ENCODE measurements at places on chromosomes 3 and 15.

DNA sequence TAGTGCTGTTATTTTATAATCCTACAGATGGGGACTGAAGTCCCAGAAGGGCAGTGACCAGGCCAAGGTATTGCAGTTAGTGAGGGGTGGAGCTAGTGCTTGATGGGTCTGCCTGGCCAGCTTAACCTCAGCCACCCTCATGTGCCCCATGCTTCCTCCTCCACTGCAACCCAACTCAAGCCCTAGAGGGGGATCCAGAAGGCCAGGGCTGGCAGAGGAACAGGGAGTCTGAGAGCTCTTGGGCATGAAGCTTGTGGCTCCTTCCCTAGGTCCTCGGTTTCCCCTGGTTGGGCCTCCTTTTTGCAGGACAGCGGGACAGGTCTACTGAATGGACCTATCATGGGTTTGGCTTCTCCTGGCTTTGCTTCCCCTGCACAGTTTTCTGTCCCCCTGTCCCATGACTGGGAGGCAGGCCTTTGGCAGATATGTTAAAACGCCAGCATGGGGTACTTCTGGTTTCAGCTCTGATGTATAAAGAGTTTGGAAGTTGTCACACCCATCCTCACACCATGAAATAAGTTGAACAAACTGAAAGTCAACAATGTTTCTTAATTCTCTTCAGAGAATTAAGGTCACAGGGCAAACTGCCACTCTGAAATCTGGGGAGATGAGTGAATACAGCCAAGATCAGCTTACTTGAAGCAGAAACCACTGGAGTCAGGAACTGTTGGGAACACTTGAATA is 103.3 kb downstream of the SMAD6 start:
- DNase-seq: no peak

GRCh38 chr15:41476416-41477048 is 17.1 kb upstream of the ITPKA start:
- DNase-seq: no peak

DNA sequence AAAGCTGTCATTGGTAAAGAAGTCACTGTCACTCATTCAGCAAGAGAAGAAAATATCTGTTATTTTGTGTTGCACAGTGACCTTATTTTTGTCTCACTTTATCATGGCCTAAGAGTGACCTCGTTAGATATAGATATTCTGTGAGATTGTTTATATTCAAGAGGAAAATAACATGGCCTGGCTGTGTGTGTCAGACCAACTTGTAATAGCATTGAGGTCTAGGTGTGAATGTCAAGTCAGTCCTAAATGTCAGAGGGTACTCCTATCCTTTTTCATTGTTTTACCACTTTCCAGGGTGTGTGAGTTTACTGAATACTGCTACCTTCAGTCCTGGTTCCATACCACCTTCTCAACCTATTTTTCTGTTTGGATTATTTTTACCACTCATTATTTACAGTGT is 18.5 kb upstream of the TM4SF4 start:
- DNase-seq: no peak

DNA sequence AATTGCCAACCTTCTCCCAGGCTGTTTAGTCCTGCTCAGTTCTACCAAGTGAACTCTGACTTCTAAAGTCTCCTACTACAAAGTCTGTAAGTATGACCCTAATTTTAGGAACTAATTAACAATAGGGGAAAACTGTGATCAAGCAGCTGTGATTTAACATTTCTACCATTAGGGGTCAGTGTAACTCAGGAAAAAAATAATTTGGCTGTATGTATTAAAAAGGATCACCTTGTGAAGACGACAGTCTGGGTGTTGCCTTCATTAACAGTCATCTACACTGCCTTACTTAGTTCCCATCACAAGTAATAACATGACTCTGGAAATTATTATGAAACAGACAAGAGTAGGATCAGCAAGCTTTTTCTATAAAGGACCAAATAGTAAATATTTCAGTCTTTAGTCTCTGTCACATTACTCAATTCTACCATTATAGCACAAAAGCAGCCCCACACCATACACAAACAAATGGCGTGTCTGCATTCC is 4.2 kb upstream of the NPHP3 start:
- peak; percentile 85 for DNase-seq

DNA sequence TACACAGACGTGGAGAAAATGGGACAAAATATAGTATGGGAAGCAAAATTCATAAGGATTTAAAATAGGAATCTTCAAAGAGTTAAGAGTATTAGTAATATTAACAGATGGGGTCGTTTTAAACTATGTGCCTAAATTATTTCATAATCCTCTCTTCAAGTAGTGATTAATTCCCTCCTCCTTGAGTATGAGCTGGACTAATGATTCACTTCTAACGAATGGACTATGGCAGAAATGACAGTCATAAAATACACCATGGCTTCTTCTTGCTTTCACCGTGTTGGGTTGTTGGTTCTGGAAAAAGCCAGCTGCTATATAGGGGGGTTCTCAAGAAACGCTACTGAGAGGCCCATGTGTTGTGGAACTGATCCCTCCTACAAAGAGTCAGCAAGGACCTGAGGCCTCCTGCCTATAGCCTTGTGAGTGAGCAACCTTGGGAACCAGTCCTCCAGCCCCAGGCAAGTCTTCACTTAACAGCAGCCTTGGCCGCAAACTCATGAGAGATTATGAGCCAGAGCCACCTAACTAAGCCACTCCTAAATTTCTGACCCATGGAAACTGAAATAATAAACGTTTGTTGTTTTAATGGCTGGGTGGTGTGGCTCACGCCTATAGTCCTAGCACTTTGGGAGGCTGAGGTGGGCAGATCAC is 64.8 kb upstream of the ABHD2 start:
- DNase-seq: no peak

DNA sequence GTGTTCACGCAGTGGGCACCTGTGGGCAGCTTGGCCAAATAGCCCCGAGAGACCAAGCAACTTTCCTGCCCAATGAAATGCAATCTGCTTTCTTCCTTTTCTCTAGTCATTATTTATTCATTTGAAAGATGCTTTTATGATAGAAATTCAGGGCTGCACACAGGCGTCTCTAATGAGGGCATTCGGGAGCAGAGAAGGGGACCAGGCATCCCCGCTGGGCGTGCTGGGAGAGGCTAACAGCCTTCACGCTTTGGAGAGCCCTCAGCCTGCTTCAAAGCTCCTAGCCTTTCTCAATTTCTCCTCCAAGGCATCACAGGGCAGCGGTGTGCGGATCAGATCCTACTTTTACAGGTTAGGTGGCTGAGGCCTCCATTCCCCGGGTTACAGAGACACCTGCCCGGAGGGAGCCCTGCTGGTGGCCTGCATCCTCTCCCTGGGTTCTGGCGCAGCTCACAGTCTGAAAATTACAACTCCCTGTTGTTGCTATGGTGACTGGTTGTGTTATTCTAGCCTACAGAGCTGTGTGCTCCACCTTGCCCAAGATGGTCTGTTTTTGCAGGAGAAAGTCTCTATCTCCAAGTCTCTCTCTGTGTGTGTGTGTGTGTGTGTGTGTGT is 21.8 kb upstream of the KLF13 start:
- DNase-seq: peak; percentile 92

GRCh38 chr3:66504850-66505641 is 4.2 kb upstream of the LRIG1 start:
- DNase-seq: no peak

- DNase-seq: no peak
Measured at GRCh38 chr15:45603881-45604280, 16.7 kb downstream of the BLOC1S6 start.

GRCh38 chr3:53525765-53526703 is 31.6 kb downstream of the CACNA1D start:
- no peak for DNase-seq

DNA sequence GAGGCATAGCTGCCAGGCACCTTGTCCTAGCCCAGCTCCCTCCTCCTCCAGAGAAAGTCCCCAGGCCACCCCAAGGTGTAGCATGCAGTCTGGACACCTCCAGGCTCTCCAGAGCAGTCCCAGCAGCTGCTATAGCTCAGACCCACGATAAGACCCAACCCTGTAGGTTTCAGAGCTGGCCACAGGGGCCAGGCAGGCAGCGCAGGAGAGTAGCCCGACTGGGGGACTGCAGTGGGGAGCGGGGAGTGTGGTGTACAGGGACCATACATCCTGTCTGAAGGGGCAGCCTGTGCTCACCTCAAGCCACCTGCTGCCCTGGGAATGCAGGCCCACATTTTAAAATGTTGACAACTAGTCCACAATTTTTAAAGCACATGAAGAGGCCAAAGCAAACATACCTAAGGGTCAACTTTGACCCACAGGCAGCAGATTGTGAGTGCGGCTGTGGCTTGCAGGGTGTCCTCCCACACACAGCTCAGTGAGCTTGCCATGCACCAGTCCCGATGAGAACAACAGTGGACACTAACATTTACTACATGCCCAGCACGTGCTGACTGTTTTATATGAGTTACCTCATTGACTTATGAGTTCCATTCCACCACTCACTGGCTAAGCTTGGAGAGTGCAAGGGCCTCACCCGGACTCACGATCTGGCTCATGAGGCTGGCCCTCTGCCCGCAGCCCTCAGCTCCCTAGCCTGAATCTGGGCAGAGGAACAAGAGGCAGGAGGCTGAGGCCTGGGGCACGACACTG is 81.4 kb downstream of the DNAJB8 start:
- no peak for DNase-seq

- peak; percentile 49 for DNase-seq
Measured at GRCh38 chr3:150545419-150546225, 674 bp downstream of the SERP1 start.

DNA sequence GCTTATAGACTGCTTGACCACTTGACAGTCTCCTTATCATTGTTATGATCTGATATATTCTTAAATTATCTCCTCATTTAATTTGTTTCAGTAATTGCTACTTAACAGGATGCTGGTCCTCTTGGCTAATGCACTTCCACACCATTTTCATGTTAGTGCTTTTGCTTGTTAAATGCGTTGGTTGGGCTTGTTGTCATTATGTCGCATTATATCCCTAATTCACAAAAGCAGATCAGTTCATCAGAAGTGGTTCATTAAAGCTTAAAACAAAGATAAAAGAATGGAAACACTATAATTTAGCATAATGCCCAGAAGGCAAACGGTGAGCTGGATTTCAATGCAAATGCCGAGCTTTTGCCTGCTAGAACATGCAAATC is 17.1 kb upstream of the EHHADH start:
- peak; percentile 38 for DNase-seq

- no peak for DNase-seq
Measured at GRCh38 chr3:108311797-108312196, 15.4 kb downstream of the HHLA2 start.

DNA sequence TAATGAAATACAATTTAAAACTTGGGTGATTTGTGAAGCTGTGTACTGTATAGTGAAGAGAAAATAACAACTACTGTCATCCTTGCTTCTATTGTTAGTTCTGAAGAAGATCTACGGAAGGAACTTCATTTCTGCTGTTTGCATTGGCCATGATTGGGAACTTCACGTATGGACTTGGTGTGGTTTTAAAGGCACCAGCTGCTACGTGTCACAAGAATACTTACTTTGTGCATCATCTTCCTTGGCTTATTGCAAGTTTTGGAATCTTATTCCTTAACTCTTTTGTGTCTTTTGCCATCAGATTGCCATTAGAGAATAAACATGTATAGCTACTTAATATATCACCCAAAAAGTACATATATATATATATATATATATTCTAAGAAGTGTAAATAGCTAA is 75.0 kb upstream of the VEPH1 start:
- no peak for DNase-seq

DNA sequence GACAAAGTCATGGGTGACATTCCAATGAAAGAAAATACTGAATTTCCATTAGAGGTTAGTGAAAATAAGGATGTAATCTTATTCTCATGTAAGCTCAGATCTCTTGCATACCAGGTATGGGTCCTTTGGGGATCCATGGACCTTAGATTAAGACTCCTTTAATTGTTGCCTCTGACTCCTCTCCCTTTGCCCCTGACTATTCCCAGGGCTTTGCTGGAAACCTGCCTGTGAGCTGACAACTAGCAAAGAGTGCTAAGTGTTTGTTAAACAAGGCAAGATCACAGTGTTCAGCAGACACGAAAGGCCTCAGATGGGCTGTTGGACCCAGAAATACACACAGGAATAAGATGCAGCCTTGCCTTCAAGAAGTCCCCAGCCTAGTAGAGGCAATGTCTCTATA is 32.1 kb downstream of the ACKR2 start:
- no peak for DNase-seq

GRCh38 chr3:190361791-190362190 is 26.2 kb upstream of the CLDN16 start:
- no peak for DNase-seq

DNA sequence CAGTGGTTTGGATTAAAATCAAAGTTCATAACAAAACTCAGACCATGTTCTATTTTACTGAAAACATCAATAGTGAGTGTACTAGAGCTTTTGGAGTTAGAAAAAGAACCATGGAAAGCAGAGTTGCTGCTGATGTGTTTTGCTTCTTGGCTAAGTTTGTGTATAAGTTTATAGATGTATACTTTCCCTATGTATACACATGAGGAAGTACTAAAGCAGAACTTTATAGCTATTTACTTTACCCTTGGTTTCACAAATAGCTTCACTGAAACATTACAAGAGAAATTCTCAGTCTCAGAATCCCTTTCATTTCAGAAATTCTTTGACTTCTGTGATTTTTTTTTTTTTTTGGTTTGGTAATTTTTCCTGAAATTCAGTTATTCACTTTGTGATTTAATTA is 229.0 kb downstream of the PTPRG start:
- no peak for DNase-seq

DNA sequence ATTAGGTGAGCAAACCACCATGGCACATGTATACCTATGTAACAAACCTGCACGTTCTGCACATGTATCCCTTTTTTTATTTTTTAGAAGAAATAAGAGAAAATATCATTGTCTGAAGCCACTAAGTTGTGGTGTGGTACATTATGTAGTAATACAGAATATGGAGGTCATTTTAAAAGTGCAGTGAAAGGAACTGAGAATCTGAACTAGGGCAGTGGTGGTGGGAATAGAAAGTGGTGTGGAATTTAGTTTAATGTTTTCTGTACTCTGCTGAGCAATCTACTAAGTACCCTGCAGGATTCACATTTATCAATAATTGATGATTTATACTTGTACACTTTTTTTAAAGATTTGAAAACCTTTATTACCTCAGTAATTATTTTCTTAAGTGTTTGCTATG is 283.5 kb downstream of the CHL1 start:
- DNase-seq: no peak

Measured in brain (organoid and tissue), 16 donors.